ENCODE measurements at places on chromosomes 13 and 19.

DNA sequence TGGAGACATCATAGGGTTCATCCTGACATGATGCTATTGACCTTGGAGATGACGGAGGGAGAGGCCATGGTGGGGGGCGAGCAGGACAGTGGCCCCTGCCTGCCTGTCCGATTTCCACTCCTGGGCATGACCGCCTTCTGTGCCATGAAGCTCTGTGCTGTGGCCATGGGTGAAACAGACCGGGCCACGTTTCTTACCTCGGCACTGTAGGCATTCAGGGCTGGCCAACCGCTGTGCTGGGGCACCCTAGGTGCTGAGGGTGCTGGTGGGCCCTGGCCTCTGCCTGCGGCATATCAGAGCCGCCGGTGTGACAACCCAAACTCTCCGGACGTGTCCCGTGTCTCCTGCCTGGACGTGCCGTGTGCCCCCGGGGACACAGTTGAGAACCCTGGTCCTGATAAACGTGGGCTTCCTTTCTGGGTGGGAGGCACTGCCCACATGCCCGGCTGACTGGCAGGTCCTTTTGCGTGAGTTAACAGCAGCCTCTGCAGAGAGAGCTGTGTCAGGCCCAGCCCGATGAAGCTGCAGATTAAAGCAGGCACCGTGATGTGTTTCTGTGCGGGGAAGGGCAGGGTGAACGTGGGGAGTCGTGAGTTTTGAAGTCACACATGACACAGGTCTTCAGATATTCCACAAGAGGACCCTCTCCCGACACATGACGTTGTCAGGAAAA is 46.5 kb downstream of the TMEM255B start:
- DNase-seq = no peak

DNA sequence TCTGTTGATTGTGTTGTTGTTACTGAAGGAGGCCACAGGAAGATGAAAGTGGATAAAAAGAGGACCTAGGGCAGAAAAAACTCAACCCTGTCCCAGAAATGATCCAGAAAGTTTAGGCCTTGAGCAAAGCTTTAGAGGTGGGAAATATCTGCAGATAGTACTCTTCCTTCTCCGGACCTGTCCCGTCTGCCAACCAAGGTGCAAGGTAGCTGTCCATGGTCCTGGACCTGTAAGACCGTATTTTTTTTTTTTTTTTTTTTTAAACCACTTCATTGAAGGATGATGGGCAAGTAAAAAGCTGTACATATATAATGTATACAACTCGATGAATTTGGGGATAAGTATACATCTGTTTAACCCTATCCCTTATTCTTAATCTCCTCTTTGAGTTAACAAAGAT is 225.9 kb downstream of the OLFM4 start:
- no peak for DNase-seq

GRCh38 chr19:5547881-5548280 is 19.9 kb downstream of the TINCR start:
- no peak for DNase-seq

DNA sequence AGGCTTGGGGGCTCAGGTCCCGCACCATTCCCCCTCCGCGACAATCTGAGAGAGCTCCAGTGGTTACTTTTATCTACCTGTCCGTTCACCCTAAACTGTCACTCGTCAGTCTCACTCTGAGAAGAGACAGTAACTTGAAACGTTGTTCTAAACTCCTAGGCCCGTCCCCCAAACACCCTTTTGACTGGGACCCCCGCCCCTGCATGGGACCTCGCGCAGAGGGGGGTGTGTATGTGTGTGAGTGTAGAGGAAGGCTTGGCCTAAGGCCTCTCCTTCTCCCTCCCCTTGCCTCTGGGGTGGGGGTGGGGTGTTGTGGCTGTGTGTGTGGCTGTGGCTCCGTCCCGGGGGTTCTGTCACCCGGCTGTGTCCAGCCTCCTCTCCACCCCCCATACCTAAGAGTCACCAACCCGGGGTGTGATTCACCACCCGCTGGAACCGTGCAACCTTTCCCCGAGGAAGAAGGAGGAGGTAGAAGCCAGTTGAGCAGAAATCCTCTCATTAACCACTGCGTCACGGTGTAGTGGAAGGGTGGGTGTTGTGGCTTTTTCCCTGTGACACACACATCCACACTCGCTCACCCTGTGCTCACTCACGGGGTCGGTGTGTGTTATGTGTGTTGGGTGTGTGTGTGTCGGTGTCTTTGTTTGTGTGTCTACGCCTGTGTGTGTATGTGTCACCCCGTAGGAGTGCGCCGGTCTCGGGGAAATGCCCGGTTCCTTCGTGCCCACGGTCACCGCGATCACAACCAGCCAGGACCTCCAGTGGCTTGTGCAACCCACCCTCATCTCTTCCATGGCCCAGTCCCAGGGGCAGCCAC is 2.4 kb downstream of the FOSB start:
- DNase-seq = no peak

DNA sequence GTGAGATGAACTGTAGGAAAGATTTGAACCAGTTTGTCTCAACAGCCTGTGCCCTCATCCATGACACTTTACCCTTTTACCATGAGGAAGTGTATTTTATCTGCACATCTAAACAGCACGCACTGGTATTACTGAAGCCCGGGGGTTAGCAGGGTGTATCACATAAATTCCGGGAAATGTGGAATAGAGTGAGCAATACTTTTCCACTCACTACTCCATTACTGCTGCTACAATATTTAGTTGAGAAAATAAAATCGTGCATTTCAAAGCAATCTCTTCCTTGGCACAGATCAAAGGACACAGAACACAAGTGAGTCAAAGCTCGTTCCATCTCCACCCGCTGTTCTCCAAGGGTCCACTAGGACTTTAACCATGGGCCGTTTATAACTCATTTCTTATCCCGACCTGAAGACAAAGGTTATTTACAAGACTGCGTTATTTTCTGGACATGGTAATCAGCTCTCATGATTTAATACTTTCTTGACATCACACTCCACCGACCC is 35.2 kb downstream of the STK24 start:
- no peak for DNase-seq

- no peak for DNase-seq
Observed at GRCh38 chr13:108877300-108877699, 247.9 kb downstream of the MYO16 start.
